ENCODE measurements at places on chromosomes 16 and 17.
A peak's percentile ranks its signal among the peaks of the same experiment; 100 is the strongest.

DNA sequence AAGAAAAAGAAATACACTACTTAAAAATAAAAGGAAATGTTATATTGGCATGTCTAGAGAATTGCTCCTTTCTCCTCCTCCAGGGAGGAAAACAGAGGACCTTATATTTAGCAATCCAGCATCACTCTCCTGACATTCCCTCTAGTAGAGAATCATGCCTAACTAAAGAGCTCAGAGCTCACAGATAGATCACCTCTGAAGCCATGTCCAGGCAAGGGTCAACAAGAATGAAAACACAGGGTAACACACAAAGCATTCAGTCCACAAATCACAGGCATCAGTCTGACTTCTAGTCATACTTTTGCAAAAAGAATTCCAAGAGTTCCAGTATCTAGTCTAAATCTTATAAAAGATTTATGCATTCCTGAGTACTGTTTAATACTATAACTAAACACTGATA, 4.4 kb upstream of the HASPIN start:
- DNase-seq, result no peak

DNA sequence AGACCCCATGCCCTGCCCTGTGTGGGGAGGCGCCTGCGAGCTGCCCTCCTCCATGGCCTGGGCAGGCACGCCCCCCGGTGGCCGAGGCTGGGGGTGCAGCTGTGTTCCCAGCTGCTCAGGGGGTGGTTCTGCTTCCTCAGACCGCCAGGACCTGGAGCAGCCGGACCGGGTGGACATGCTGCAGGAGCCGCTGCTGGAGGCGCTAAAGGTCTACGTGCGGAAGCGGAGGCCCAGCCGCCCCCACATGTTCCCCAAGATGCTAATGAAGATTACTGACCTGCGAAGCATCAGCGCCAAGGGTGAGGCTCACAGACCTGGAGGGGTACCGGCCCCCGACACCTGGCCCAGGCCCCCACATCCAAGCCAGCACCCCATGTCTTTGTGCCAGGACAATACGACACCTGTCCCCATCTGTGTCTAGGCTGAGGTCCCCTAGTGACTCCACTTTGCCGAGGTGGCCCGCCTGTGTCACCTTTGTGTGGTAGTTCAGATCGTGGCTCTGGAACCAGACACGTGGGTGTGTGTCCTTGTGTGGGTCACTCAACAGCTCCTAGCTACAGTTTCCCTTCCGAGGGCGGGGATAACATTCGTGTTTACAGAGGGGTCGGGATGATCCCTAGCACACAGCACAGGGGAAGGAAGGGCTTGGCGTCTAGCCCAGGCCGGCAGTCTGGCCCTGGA, 9.3 kb downstream of the GJD3 start:
- DNase-seq, result peak; percentile 79

DNA sequence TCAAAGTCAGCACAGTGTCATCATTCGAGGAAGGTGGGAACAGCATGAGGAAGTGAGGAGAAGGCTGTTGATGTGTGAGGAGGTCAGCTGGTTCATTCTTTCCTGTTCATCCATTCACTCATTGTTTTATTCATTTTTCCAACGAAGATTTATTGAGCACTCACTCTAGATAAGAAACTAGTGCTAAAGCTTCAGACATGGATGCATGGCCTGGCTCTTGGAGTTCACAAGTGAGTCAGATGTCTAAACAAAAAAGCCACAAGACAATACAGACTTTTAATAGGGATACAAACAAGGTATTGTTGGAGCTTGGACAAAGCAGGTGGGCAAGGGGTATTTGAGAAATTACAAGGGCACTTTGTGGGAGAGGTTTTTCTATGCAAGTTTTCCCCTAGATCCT, 31.3 kb upstream of the MPHOSPH6 start:
- no peak for DNase-seq

DNA sequence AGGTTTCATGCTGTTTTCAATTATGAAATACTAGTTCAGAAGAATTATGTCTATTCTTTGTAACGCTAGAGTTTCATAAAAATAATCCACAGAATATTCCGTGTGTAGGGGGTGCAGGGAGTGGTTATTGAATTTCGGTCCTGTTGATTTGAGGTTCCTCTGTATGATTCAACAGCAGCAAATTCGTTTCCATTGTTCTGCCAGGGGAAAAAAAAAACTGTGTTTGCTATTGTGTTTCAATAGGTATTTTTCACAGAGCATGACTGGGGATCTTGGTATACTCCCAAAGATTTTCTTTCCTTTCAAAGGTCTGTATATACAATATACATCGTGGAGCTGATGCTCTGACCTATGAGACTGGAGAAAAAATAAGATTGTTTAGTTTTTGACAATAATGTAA, 15.8 kb downstream of the SHISA9 start:
- no peak for DNase-seq

GRCh38 chr17:20121359-20122253, 112.4 kb downstream of the SPECC1 start:
- peak; percentile 76 for DNase-seq

GRCh38 chr16:10922328-10923145, 19.7 kb downstream of the DEXI start:
- DNase-seq, result no peak

- DNase-seq, result no peak
Measured at GRCh38 chr16:87100306-87101058, 216.7 kb downstream of the C16orf95 start.

DNA sequence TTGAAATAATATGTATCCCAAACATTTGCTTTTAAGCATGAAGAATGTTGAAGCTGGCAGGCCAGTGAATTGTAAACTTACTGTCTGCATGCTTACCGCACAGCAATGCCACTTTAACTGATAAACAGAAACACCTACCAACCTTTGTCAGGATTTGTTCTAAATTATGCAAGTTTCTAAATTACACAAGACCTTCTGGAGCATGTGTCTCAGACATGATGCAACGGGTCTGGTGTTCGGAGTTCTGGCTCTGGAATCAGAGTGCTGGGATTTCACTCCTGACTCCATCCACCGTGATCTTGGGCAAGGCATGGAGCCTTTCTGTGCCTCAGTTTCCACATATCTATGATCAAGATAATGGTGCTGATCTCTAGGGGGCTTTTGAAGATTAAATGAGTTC, 111.2 kb downstream of the CCT6B start:
- no peak for DNase-seq

- no peak for DNase-seq
Measured at GRCh38 chr17:11182430-11182829, 58.6 kb upstream of the SHISA6 start.

- no peak for DNase-seq
Measured at GRCh38 chr16:73062743-73063733, 15.1 kb upstream of the ZFHX3 start.

DNA sequence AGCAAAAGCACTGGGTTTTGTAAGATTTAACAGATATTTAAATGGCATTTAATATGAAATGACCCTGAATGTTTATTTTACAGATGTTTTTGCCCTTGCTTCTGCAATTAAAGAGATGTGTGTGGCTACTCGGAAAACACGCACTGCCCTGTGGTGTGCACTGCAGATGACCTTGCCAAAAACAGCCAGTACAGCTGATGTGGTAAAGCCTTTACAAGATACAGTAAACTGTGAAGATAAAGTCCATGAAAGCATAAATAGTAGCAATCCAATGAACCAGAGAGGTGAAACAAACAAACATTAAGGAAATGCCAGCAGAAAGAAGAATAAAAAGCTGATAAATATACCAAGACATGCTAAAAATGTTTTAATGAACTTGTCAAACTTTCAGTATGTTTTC, 15.7 kb downstream of the CCDC43 start:
- no peak for DNase-seq

DNA sequence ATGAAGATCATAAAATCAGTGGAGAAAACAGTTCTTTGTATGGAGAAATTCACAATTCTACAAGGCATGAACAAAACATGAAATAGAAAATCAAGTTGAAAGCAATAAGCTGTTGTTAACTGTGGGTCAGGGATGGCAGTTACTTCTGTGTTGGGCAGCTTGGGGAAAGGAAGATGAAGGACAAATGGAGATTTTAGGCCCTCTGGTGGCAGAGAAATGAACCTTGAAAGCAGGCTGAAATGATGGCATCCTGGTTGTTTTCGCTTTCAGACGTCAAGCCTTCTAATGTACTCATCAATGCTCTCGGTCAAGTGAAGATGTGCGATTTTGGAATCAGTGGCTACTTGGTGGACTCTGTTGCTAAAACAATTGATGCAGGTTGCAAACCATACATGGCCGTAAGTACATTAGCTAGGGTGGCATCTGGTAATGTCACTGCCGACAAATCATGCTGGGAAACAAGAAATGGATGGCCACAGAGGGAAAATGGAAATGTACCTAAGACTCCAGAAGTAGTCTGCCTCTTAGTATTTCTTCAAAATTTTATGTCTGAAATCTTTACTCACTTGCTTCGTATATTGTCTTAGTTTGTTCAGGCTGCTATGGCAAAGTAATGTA, 108.9 kb downstream of the MAP2K6 start:
- no peak for DNase-seq

GRCh38 chr17:979539-980405, at the start of gene NXN:
Gene NXN, minus strand, starts transcription at chr17:979776.
- peak; percentile 86 for DNase-seq

- DNase-seq, result peak; percentile 46
Measured at GRCh38 chr17:39235555-39236449, 10.1 kb upstream of the STAC2 start.

GRCh38 chr16:81029930-81030604, 5.6 kb upstream of the ATMIN start:
- peak; percentile 18 for DNase-seq

All from stimulated activated CD4-positive, alpha-beta T cell treated with anti-CD3 and anti-CD28 coated beads, Interleukin-4, amount 100 ng/mL, for 24 hours (primary cell).